ENCODE measurements at places on chromosomes 1 and 21.

DNA sequence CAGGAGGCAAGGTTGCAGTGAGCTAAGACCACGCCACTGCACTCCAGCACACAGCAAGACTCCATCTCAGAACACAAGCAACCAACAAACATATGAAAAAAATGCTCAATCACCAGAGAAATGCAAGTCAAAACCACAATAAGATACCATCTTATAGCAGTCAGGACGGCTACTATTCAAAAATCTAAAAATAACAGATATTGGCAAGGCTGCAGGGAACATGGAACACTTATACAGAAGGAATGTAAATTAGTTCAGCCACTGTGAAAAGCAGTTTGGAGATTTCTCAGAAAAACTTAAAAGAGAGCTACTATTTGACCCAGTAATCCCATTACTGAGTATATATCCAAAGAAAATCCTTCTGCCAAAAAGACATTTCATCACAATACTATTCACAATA is 27.6 kb upstream of the POGK start:
- DNase-seq: no peak

GRCh38 chr1:100607628-100608240 is 69.8 kb downstream of the GPR88 start:
- DNase-seq: no peak

DNA sequence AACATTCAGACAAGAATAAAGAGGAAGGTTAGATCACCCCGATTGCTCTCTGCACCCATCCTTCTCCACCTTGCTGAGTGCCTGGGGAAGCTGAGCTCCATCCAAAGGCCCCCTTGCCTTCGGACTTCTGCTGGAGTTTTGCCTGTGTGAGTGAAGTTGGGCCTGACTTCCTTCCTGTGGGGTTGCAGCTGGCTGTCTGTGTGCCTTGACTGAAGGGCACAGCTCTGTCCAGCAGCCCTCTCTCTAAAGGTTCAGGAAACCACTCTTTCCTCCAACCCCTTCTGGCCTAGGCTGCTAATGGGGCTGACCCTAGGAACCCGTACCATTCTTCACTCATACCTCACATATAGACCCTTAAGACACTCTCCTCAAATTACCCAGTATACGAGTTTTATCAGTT is 173.4 kb upstream of the HMCN1 start:
- DNase-seq: no peak

GRCh38 chr21:25487046-25487594 is 120.2 kb downstream of the MRPL39 start:
- DNase-seq: no peak

Data from islet precursor cell (in vitro differentiated cells).